ENCODE measurements at places on chromosomes 2 and 18.

GRCh38 chr2:45089554-45090261 lies 80.5 kb upstream of the SIX2 start:
- no peak for DNase-seq

DNA sequence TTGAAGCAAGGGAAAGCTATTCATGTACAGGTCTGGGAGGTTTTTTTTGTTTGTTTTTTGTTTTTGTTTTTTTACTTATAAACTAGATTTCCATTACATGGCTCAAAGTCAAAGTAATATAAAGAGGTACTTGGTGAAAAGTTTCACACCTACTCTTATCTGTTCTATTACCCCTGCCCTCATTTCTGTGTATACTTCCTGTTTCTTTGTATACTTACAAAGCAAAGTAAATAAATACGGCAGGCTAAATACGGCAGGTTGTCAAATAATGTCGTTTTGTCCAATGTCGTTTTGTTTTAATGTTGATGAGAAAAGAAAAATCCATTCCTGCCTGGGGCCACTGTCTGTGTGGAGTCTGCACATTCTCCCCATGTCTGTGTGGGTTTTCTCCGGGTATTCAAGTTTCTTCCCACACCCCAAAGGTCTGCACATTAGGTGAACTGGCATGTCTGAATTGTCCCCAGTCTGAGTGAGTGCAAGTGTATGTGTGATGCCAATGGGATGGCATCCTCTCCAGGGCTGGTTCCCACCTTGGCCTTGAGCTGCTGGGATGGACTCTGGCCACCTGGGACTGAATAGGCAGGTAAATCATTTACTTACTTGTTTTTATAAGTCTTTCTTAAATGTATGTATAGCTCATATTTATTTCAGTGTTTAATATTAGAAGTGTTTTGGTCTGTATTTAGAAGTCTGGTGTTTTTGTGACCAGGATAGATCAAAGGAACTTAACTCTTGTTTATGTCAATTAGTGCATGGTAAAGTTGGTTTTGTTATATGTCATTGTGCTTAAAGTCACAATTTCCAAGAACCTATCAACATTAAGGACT lies 13.4 kb downstream of the STAMBP start:
- DNase-seq = no peak

DNA sequence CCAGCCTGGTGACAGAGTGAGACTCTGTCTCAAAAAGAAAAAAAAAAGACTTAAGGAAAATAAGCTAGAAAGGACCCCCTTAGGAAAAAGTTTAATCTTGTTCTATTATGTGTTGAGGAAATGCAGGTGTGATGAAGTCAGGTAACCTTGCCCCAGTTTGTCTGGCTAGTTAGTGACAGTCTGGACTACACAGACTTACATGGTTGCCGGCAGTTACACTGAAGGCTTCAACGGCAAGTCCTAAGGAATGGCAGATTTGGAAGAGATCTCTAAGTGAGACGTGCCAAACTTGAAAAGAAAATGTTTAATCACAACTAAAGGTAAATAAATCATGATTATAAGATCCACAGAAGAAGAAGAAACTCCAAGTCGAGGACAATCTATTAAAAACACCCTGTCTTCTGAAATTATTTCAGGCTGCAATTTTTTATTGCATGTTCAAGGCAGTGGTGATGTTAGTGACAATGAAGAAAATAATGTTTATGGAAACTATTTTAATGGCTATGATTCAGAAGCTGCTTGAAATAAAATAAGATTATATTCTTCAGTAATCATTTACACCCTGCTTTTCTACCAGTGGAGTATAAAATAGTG lies 84.2 kb downstream of the TTC27 start:
- no peak for DNase-seq

- DNase-seq = no peak
Measured at GRCh38 chr2:239805043-239805329, 220.2 kb downstream of the NDUFA10 start.

GRCh38 chr2:223230352-223230751 lies 178.4 kb downstream of the KCNE4 start:
- no peak for DNase-seq

- no peak for DNase-seq
Measured at GRCh38 chr2:177588671-177589070, 196.1 kb downstream of the AGPS start.

DNA sequence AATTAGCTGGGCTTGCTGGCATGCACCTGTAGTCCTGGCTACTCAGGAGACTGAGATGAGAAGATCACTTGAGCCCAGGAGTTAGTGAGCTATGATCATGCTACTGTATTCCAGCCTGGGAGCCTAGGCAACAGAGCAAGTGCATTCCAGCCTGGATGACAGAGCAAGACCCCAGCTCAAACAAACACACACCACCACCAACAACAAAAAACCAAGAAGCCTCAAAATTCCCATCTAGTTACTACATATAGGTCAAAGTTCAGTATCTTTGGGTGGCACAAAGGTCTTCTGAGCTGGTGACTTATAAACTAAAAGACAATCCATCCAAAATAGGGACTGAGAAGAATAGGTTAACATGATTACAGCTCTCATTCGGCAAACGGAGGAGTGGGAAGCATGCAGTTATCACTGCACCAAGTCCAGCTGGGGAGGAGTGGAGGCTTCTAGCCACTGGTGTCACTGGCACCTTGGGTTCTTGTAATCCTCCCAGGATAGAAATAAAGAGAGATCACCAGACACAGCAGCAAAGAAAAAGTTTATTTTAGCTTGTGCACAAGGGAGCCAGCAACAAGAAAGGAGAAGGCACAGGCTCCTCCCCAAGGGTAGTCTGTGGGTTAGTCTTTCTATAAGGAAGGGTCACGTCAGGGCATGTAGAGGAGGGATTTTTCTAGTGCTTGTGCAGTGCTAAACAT lies 57.4 kb downstream of the SH2D6 start:
- no peak for DNase-seq

DNA sequence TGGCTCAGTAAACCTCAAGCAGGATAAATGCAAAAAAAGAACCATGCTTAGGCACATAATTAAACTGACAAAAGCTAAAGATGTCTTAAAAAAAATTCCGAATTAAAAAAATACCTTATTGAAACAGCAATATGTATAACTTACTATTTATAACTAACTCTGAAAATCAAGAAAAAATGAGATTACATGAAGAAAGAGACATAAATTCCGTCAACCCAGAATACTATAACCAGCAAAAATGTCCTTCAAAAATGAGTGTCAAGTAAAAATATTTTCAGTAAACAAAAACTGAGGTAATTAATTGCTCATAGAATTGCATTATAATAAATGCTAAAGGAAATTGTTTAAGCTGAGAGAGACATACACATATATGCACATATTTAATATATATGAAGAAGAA lies 474.5 kb upstream of the SYT4 start:
- no peak for DNase-seq

DNA sequence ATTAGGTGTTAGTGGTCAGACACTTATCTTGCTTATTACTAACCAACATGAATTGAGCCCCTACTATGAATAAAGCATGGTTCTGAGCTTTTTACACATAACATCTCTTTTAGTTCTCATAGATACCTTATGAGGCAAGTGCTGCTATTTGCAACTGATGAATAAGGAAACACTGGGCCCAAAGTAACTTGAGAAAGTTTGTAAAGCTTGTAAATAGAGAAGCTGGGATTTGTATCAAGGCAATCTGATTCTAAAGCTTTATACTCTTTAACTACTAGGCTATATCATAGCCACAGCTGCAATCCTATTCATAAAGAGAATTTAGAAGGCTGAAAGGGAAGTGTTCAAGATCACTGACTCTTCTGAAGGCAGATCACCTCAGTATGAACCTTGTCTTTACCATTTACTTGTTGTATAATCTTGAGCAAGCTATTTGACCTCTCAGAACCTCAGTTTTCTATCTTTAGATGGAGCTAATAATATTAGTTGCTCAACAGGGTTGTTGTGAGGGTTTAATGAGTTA lies 60.4 kb downstream of the ABCB11 start:
- DNase-seq = no peak

GRCh38 chr2:236755278-236755840 lies 185.7 kb downstream of the ACKR3 start:
- no peak for DNase-seq

All from activated CD8-positive, alpha-beta memory T cell treated with anti-CD3 and anti-CD28 coated beads for 1 hour (primary cell).